Muscle of arm (tissue), 14 donors: ENCODE measurements at places on chromosomes 2 and 18.
A peak's percentile ranks its signal among the peaks of the same experiment; 100 is the strongest.

GRCh38 chr18:51150113-51150700 is 47.3 kb downstream of the MEX3C start:
- no peak for DNase-seq

GRCh38 chr2:10288606-10289005 is 14.1 kb upstream of the HPCAL1 start:
- no peak for DNase-seq

DNA sequence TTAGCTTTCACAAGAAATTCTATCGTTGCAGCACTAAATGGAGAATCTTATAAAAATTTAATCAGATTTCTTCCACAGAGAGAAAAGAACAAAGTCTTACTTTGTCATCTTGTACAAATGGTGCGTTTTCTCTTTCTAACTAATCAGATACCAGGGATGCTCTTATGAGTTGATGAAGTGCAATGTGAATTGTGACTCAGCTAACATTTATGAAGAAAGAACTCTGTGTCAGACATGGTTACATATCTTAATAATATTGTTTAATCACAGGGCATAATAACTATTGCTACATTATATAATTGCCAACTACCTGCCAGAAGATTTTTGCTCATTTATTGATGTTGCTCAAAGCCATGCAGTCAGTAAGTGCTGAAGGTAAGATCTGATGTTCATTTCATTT is 465.0 kb downstream of the CCDC85A start:
- DNase-seq = no peak

- DNase-seq = no peak
Observed at GRCh38 chr2:100813527-100813926, 6.4 kb upstream of the NPAS2 start.

DNA sequence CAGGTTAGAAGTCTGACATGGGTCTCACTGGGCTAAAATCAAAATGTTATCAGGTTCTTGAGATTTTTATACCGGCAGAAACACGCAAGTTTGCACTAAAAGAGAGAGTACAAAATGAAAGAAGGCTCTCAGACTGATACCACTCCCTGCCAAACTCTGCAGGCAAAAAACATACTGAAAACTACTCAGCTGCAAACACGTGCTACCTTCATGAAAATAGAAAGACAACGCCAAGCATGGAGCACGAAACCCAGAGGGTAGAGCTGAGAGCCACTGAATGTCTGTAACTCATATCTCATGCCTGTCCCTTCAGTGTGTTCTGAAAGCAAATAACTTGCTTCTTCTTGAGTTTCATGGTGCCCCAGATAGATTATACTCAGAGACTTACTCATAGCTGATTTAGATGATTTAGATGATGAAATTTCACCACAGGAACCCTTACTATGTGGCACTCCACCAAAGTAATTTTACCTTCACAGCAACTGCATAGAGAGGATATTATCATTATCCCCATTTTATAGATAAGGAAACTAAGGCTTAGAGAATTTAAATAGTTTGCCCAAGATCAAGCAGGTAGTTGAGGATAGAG is 313.0 kb upstream of the SLC39A10 start:
- DNase-seq = no peak

DNA sequence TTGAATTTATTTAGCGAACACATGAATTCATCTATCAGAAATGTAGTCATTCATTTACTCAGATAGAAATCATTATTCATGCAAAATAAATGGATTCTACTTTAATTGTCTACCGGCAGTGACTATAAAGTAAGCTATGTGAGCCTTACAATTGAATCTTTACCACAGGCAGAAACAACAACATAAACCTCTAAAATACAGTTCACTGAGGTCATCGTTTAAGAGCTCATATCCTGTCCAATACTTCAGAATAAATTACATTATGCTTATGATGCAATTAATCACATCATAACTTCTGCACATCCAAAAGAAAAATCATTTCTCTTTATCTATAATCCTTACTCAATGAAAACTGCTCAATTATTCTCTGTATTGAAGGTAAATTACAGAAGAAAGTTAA is 244.7 kb downstream of the HNMT start:
- no peak for DNase-seq

DNA sequence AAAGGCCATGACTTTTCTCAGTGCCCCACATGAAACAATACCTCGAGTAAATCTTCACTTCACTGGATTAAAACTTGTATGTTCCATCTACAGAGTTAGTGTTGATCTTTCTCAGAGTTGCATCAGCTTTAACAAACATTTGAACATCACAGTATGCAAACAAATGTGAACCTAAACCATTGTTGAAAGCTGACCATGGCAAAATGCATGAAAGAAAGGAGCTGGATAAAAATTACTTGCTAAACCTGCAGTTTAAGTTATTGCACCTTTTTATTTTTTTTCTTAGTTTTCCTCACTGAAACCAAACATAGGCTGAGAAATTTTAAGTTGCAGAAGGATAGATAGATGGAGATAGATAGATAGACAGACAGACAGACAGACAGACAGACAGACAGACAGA is 107.2 kb upstream of the UGP2 start:
- DNase-seq = no peak

DNA sequence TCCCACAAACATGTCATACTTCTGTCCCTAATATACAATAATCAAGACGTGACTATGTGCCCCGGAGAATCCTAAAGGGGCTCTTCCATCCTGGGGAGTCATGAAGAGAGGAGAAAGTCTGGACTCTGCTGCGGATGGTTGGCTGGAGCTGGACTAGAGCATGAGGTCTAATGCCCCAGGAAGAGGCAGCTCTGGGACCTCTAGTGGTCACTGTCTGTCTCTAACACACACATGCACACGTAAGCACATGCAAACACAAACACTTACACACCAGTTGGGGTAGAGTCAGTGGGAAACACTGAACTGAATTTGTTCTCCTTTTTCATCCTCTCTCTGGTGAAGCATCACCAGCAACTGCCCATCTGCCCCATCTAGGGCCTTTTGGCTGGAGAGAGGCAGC is 271.6 kb downstream of the TDRD15 start:
- no peak for DNase-seq

DNA sequence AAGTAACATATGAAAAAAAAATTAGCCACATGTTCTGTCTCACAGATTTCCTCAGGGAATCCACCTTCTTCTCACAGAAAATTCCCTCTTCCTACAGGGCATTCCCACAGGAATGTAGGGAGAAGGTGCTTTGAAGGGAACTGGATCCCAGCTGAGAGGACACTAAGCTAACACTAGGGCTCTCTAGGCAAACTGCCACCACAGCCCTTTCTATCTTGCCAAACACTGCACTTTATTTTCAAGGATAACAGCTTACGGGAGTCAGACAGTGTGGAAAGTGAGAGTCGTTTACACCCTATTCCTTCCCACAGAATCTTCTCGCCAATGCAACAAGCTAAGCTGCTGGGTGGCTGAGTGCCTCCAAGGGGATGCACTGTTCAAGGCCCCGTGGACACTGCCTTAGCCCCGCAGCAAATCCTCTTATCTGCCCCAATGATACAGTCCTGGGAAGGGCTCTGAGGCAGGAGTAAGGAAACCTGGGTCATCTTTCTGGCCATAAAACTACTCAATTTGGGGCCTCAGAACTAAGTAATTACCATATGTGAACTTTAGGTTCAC is 76.9 kb downstream of the CCDC93 start:
- no peak for DNase-seq

GRCh38 chr2:105856581-105856980 is 111.9 kb downstream of the NCK2 start:
- DNase-seq = no peak

GRCh38 chr2:27920148-27920885 is 29.8 kb downstream of the BABAM2 start:
- DNase-seq = peak; percentile 20

DNA sequence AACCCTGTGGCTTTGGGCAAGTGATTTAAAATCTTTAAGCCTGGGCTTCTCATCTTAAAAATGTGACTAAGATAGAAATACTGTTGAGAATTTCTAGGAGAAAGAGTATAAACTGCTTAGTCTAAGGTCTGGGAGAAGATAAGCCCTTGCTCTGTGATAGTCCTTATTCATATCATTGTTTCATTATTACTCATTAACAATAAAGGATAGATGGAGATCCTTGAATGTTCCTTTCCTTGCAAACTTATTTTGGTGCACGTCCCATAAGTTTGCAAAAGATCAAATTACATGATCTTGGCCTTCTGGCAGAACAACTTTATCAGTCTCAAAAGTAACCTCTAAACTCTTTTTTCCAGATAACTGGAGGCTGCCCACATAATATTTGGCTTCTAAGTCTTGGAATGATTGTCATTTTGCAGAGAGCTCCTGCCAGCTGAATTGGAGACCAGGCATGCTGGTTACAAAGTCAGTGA is 138.3 kb downstream of the FAM124B start:
- DNase-seq = no peak

GRCh38 chr2:23280401-23280800 is 104.6 kb upstream of the KLHL29 start:
- no peak for DNase-seq

GRCh38 chr2:229179628-229180027 is 91.5 kb downstream of the PID1 start:
- DNase-seq = peak; percentile 23

DNA sequence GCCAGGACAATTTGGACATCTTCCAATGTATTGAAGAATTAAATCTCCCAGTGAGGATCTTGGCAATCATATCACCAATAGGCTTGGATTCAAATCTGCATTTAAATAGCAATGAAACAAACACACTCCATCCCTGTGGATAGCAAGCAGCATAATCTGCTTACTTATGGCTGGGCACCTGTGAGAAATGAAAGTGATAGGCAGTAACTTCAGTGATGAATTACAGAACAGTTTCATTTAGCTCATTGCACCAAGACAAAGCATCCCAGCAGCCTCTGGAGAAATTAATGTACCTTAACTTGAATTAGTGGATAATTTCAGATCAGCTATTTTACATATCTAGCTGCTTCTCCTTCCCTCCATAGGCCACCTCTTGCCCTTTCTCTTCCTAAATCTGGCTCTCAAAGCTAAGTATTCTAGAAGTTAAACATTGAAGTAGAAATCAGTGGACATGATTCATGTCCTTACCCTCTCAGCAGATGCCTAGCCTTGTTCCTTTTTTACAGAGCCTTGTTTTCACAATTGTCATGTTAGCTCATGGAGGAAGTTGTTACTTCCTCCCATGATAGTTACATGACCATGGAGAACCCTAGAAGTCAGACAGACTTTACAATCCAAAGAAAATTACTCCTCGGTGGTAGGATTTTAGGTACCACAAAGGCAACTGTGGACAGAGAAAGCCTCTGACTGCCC is 88.5 kb upstream of the TACR1 start:
- no peak for DNase-seq

GRCh38 chr2:241584436-241584835 is 25.9 kb downstream of the BOK start:
- DNase-seq = no peak

DNA sequence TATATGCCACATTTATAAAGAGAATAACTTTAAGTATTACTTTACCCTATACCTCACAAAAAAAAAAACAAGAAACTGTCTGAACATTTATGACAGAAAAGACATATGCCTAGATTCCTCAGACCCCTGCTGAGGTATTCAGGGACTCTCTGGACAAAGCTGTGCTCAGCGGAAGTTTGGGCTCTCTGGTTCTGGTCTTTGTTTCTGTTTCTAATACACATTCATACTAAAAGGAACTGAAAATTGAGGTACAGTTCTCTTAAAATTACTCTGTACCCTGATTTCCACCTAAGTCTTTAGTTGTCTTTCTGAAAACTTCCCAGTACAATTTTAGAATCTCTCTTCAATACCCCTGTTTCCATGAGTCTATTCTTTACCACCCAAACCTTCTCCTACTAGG is 160.3 kb downstream of the IKZF2 start:
- DNase-seq = no peak

DNA sequence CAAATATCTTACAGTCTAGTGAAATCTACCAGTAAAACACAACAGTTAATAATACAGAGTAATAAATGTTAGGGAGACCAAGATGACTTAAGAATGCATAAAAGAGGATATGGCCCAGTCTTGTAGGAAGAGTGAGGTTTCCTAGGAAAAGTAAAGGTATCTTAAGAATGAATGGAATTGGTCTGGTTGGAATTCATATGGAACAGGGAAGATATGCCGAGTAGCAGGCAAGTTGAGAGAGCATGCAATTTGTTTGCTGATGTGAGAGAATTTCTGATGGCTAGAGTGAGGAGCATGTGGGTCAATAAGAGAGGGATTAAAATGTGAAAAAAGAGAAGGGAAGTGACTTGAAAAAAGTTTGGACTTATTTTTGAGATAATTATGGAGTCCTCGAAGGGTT is 512.9 kb upstream of the ZEB2 start:
- DNase-seq = no peak

DNA sequence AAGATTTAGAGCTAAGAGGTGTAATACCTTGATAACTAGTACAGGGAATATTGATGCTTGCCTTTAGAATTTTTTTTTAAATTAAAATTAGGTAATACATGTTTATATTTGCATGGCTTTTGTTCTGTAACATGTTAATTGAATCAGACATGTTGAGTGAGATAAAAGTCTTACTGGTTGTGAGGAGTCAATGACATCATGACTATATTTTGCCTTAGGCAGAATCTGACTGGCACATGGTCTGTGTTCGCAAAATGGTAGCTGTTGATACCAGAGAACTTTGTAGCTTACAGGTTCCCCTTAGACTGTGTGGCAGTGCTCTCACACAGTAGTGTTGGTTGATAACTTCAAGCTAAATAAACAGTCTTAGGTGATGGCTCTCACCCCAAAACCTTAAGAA is 199.7 kb downstream of the PTPRM start:
- no peak for DNase-seq

DNA sequence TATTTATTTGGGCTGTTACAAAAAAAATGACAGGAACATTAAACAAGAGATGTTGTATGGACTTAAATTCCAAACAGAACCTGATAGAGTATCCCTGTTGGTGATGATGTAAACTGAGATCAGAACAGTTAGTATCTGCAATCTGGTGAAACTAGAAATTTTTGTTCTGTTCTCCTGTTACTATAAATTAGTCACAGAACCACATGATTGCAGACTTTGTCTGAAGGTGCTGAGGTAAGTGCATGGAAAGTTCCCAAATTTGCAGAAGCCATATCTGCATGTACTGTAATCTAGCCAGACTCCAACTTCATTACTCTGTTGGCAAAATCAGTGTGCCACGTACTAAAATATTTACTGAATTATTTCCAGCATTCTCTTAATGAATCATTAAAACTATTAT is 516.3 kb upstream of the FSIP2 start:
- no peak for DNase-seq

GRCh38 chr2:7262727-7263126 is 345.5 kb downstream of the RNF144A start:
- no peak for DNase-seq

GRCh38 chr2:65420712-65421431 is 11.5 kb downstream of the SPRED2 start:
- no peak for DNase-seq

GRCh38 chr2:71832388-71832787 is 315.3 kb downstream of the CYP26B1 start:
- DNase-seq = no peak

GRCh38 chr2:180077295-180077906 is 70.3 kb upstream of the CWC22 start:
- no peak for DNase-seq

GRCh38 chr2:224039080-224039769 is at the start of gene SERPINE2:
Gene SERPINE2, minus strand, starts transcription at chr2:224039286. Its CDS starts 37,386 bp downstream, at chr2:224001900.
- peak; percentile 61 for DNase-seq

GRCh38 chr2:202307690-202308089 is 42.1 kb downstream of the NOP58 start:
- DNase-seq = no peak

- peak; percentile 52 for DNase-seq
Observed at GRCh38 chr2:233209533-233210171, 41.8 kb upstream of the ATG16L1 start.

GRCh38 chr2:7683196-7683595 is 766.0 kb downstream of the RNF144A start:
- DNase-seq = no peak
